Left ventricle myocardium inferior (tissue), 1 donor: ENCODE measurements at places on chromosomes 3 and 15. TPM values are rescaled to one million over a fixed set of nuclear protein-coding genes. Genes with fewer than 3 reads are reported as not detected.
A peak's percentile ranks its signal among the peaks of the same experiment; 100 is the strongest.

RNU5B-1 gene
- total RNA-seq, result 40.3 TPM

DNA sequence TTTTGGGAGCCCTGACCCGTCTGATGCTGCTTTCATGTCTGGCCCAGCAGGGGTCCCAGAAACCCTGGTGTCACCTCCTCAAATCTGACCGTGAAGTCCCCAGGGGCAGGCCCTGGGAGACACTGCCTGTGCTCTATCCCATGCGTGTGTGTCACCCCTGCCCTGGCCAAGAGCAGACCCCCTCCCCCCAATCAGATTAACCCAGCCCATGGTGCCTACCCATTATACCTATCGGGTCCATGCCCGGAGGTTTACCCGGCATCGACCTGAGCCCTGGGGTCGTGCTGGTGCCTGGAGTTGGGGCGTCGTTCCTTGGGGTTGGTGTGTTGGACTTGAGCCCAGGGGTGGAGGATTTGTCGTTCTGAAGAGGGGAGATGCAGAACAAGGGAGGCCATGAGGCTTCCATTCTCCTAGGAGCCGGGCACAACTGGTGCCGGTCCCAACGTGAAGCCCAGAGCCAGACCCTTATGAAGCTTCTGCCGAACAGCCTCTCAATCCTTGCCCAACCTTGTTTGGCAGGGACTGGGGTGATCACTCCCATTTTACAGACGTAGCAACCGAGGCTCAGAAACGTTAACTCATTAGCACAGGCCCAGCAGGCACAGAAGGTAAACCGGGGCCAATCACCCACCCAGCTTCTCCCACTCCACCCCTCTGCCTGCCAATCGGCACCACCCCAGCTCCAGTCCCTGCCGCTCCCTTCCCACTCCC is 39.6 kb downstream of the TLE3 start:
- peaks cover 17% of the 10 kb centered on the region for H3K4me1 ChIP-seq
- H3K27ac ChIP-seq, result no peak overlapping the region
- no peak for DNase-seq
- no peak overlapping the region for H3K4me3 ChIP-seq
- peaks cover 80% of the 10 kb centered on the region for H3K36me3 ChIP-seq
- no peaks in the 10 kb centered on the region for H3K27me3 ChIP-seq

- no peak for DNase-seq
- no peaks in the 10 kb centered on the region for H3K27me3 ChIP-seq
- H3K27ac ChIP-seq, result no peak overlapping the region
- no peaks in the 10 kb centered on the region for H3K4me1 ChIP-seq
- H3K36me3 ChIP-seq, result no peaks in the 10 kb centered on the region
These were observed 56.9 kb upstream of the PDZRN3 start for GRCh38 chr3:73681610-73682009.

STRA6 gene
- not detected for total RNA-seq

- no peak overlapping the region for H3K27ac ChIP-seq
- no peaks in the 10 kb centered on the region for H3K27me3 ChIP-seq
- no peaks in the 10 kb centered on the region for H3K4me1 ChIP-seq
- H3K4me3 ChIP-seq, result no peak overlapping the region
- DNase-seq, result no peak
- H3K36me3 ChIP-seq, result peaks cover 88% of the 10 kb centered on the region
These were observed 87.6 kb upstream of the ACKR4 start for GRCh38 chr3:132509506-132509905.

DNA sequence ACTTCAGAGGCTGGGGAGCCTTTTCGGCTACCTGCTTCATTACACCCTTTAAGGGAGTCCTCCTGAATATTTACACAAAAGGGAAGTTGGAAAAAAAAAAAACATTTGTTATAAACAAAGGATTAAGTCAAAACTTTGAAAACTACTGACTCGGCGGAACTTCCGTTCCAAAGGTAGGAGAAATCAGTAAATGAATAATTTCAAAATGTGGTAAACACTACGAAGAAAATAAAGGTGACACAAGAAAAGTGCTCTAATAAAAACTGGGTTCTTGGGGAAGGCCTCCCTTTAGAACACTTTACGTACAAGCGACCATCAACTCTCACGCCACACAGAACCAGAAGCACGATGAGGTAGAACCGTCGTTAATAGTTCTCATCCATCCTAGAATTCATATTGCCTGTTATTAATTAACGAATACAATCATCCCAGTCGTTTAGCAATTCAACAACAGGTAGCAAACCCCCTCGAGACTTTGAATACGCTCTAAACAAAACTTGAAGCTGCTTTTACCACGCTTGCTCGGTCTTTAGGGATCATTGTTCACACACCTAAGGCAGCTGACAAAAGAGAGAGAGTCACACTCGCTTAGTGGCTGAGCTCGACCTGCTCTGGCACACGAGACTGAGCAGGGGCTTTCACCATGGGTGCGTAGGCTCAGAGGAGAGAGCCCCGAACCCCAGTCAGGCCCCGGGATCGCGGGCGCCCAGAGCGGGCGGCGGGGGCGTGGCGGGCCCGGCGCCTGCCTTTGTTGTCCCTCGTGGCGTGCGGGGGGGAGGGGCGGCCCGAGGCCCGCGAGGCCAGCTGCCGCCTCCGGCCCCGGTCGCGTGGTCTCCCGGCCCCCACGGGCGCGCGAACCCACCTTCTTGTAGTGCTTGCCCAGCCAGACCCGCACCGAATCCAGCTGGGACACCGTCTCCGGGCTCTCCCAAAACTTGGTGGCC is 680 bp downstream of the SMARCC1 start:
- H3K27me3 ChIP-seq, result no peaks in the 10 kb centered on the region
- peaks cover 54% of the 10 kb centered on the region for H3K4me1 ChIP-seq
- no peaks in the 10 kb centered on the region for H3K36me3 ChIP-seq
- peak; percentile 70 for DNase-seq

RPS17 gene
- 800 TPM for total RNA-seq

TJP1 gene
- total RNA-seq, result 108 TPM

LMAN1L gene
- 8.1 TPM for total RNA-seq

DNA sequence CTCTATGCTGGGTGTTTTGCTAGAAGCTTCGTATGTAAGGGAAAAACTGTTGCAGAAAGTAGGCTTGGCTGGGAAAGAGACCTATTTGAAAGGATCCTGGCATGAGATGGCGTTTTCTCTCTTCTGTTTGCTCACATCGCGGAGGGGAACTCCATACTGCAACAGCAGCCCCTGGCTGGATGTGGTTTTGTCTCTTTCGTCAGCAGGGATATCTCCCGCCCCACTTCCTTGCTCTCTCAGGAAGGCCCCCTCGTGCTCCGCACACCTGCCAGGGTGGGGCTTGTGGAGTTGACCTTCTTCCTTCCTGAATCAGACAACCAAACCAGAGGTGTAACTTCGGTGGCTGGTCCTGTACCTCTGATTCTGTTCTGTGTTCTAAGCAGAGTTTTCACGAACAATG is 26.4 kb upstream of the MYZAP start:
- peaks cover 58% of the 10 kb centered on the region for H3K4me1 ChIP-seq
- no peaks in the 10 kb centered on the region for H3K36me3 ChIP-seq

MKRN3 gene
- total RNA-seq, result 0.63 TPM

TMEM207 gene
- total RNA-seq, result not detected

GRCh38 chr15:57152666-57153539 is 223.4 kb upstream of the CGNL1 start:
- peaks cover 10% of the 10 kb centered on the region for H3K36me3 ChIP-seq
- DNase-seq, result no peak
- peaks cover 74% of the 10 kb centered on the region for H3K4me1 ChIP-seq
- no peaks in the 10 kb centered on the region for H3K27me3 ChIP-seq
- H3K4me3 ChIP-seq, result no peak overlapping the region

DNA sequence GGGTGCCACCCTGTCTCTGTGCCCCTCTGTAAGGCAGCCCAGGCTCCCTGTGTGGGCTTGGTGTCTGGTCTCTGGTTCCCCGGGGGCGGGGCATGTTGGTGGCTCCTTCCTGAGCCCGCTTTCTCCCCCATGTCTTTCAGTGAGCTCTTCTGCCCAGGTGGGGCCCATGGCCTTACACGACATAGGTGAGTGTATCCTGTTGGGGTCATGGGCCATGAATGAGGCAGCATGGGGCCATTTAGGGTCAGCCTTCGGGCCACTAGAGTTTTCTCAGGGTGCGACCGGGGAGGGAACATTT is 195.1 kb downstream of the UBE3A start:
- peak; percentile 4 for DNase-seq
- no peaks in the 10 kb centered on the region for H3K27me3 ChIP-seq
- no peak overlapping the region for H3K27ac ChIP-seq

DNA sequence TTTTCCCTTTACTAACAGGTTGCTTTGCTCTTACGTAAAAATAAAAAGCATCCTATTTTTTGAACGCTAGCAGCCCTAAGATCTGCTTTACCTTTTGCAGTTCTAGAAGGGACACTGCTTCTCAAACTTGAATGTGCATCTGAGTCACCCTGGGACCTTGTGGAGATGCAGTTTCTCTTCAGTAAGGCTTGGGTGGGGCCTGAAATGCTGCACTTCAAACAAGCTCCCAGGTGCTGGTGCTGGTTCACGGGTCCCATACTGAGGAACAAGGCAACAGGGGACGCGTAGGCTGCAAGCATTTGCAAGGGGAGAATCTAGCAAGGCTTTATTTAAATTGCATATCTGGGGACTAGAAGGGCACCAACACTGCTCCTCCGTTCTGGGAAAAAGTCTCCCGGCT is 30.0 kb downstream of the MB21D2 start:
- H3K4me1 ChIP-seq, result peaks cover 34% of the 10 kb centered on the region
- H3K27me3 ChIP-seq, result no peaks in the 10 kb centered on the region
- H3K36me3 ChIP-seq, result no peaks in the 10 kb centered on the region
- H3K27ac ChIP-seq, result peak overlapping the region; percentile 31

DNA sequence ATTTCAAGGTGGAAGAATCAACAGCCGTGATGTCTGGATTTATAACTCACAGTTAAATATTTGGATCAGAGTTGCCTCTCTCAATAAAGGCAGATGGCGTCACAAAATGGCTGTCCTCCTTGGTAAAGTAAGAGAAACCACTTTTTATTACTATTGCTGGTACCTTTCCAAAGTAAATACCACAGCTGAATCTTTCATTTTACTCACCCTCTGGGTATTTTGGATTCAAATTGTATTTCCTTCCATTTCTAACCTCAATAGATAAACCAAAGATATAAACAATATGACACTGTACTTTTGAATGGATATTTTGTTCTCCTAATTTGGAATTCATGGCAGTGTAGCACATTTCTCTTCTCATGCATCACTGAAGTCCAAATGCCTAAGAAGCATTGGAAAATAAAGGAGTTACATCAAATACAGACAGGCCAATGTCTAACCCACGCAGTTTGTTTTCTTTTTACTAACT is 29.5 kb downstream of the KLHL24 start:
- H3K27me3 ChIP-seq, result no peaks in the 10 kb centered on the region
- no peak overlapping the region for H3K4me3 ChIP-seq
- H3K4me1 ChIP-seq, result peaks cover 55% of the 10 kb centered on the region
- DNase-seq, result no peak

- no peaks in the 10 kb centered on the region for H3K36me3 ChIP-seq
- no peak overlapping the region for H3K4me3 ChIP-seq
- no peak for DNase-seq
- H3K27ac ChIP-seq, result no peak overlapping the region
- no peaks in the 10 kb centered on the region for H3K27me3 ChIP-seq
These were observed 10.3 kb downstream of the ATP11B start for GRCh38 chr3:182803596-182803995.

- no peak for DNase-seq
- no peak overlapping the region for H3K27ac ChIP-seq
These were observed 170.0 kb upstream of the ROBO2 start for GRCh38 chr3:76869726-76870384.

DNA sequence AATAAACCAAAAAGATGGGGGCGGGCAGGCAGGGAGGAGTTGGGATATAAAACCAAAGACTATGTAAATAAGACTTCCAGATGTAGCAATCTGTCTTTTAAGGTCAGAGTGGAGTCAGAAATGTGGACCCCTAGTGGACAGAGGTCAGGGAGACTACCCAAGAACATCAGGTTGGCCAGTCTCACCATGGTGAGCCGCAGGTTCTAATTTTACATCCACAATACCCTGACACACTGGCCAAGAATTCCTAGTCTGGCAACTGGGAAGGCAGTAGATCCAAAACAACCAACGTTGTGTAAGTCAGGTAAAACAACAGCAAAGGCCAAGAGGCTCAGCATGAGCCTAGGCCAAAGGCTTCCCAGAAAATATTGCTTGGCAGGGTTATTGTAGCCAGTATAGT is 203.4 kb downstream of the FOXP1 start:
- peak overlapping the region; percentile 34 for H3K27ac ChIP-seq
- H3K27me3 ChIP-seq, result no peaks in the 10 kb centered on the region

ASB14 gene
- total RNA-seq, result 23.3 TPM

GRCh38 chr15:92629975-92630626 is 25.5 kb downstream of the FAM174B start:
- H3K27ac ChIP-seq, result no peak overlapping the region
- no peak overlapping the region for H3K4me3 ChIP-seq
- peaks cover 18% of the 10 kb centered on the region for H3K36me3 ChIP-seq
- H3K4me1 ChIP-seq, result peaks cover 25% of the 10 kb centered on the region

CCR2 gene
- total RNA-seq, result 0.63 TPM

C3orf20 gene
- not detected for total RNA-seq

- no peak for DNase-seq
- peaks cover 88% of the 10 kb centered on the region for H3K36me3 ChIP-seq
- peaks cover 8% of the 10 kb centered on the region for H3K4me1 ChIP-seq
- H3K4me3 ChIP-seq, result no peak overlapping the region
These were observed 6.5 kb downstream of the PSMD2 start for GRCh38 chr3:184305577-184305976.

DNA sequence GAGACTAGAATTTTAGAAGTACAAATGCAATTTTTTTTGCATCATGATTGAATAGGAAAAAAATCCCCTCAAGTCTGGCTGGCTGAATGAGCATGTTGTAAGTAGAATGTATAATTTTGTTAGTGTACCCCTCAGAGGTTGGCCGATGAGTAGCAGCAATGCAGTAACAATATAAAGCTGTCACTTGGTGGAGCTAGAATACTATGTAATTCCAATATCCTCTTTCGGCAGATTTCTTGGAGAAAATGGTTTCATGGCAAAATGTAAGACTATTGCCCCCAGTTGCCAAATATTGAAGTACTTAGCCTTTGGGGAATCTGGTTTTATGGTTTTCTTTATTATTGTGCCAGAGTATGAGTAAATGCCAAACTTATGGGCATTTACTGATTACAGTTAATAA is 39.8 kb upstream of the SGO1 start:
- H3K36me3 ChIP-seq, result no peaks in the 10 kb centered on the region
- H3K27ac ChIP-seq, result no peak overlapping the region
- DNase-seq, result no peak
- H3K27me3 ChIP-seq, result no peaks in the 10 kb centered on the region
- no peak overlapping the region for H3K4me3 ChIP-seq

GRAMD1C gene
- 2.0 TPM for total RNA-seq

GRCh38 chr3:45536316-45536715 is 58.2 kb upstream of the LIMD1 start:
- DNase-seq, result no peak
- H3K4me1 ChIP-seq, result peaks cover 66% of the 10 kb centered on the region
- H3K27me3 ChIP-seq, result no peaks in the 10 kb centered on the region
- peak overlapping the region; percentile 89 for H3K27ac ChIP-seq
- no peak overlapping the region for H3K4me3 ChIP-seq
- no peaks in the 10 kb centered on the region for H3K36me3 ChIP-seq

CAV3 gene
- 31.6 TPM for total RNA-seq

GRCh38 chr3:29297998-29298397 is 17.1 kb downstream of the RBMS3 start:
- H3K4me3 ChIP-seq, result no peak overlapping the region
- H3K27ac ChIP-seq, result no peak overlapping the region
- no peaks in the 10 kb centered on the region for H3K36me3 ChIP-seq

- H3K4me1 ChIP-seq, result no peaks in the 10 kb centered on the region
- no peak for DNase-seq
- no peaks in the 10 kb centered on the region for H3K36me3 ChIP-seq
- no peaks in the 10 kb centered on the region for H3K27me3 ChIP-seq
- no peak overlapping the region for H3K4me3 ChIP-seq
These were observed 356.6 kb downstream of the VGLL3 start for GRCh38 chr3:86634361-86634760.

ALAS1 gene
- total RNA-seq, result 180 TPM
